Skeletal muscle cell (primary cell): ENCODE measurements at places on chromosomes 13 and 19.

DNA sequence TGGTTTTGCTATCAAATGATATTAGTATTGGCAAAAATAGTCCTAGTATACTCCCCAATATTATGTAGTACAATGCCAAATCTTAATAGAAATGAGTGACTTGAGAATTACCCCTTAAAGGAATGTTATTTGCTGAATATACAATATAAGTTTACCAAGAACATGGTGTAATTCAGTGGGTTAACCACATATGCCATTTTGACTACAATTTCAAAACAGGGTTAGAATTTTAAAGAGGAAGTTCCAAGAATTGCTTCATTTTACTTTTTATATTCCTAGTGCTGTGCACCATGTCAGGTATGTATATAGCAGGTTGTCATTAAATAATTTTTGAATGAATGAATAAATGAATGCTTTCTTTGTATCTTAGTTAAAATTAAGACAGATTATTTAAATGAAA is 66.3 kb downstream of the LMO7 start:
- DNase-seq, result no peak

DNA sequence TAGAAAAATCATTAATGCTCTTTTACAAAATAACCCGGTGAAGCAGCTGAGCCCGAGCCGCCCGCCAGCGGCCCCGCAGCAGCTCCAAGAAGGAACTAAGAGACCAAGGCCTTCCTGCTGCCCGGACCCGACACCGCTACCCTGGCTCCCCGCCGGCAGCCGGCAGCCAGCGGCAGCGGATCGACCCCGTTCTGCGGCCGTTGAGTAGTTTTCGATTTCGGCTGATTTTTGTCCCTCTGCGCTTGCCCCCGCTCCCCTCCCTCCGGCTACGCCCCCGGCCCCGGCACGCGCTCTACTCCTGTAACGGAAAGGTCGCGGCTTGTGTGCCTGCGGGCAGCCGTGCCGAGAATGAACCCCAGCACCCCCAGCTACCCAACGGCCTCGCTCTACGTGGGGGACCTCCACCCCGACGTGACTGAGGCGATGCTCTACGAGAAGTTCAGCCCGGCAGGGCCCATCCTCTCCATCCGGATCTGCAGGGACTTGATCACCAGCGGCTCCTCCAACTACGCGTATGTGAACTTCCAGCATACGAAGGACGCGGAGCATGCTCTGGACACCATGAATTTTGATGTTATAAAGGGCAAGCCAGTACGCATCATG is at the start of gene PABPC3:
Gene PABPC3 (plus strand): TSS at position 286 of the 603 bp plus-strand sequence. CDS start 63 bp downstream, at position 349.
- no peak for DNase-seq

GRCh38 chr13:30355384-30355699 is 48.0 kb upstream of the KATNAL1 start:
- DNase-seq, result no peak

GRCh38 chr13:98401934-98402333 is 175.0 kb downstream of the STK24 start:
- no peak for DNase-seq

DNA sequence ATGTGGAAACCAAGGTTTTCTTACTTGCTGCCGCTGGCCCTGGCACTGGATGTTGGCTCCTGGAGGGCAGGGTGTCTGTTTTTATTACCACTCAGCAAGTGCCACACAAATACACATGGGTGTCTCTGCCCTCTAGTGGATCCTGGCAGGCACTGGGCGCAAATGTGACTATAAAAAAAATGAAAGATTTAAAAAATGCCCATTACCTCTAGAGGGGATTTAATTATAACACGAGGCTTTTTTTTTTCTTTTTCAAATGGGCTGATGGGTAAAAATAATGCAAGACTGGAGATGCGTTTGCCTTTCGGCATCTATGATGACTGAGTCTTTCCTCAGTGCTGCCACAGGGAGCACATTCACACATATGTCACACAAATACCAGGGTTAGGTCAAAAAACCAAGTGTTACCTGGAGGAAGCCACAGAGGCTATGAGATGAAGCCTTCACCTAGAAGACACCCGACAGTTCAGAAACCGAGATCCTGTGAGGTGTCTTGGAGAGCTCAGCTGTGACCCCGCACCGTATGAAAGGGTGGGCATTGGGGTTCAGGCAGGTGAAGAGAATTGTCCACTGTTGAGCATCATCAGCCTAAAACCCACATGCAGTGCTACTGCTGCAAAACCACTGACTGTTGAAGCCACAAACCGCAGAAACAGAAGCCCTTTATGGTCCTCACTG is 25.7 kb downstream of the CHAMP1 start:
- DNase-seq, result no peak

DNA sequence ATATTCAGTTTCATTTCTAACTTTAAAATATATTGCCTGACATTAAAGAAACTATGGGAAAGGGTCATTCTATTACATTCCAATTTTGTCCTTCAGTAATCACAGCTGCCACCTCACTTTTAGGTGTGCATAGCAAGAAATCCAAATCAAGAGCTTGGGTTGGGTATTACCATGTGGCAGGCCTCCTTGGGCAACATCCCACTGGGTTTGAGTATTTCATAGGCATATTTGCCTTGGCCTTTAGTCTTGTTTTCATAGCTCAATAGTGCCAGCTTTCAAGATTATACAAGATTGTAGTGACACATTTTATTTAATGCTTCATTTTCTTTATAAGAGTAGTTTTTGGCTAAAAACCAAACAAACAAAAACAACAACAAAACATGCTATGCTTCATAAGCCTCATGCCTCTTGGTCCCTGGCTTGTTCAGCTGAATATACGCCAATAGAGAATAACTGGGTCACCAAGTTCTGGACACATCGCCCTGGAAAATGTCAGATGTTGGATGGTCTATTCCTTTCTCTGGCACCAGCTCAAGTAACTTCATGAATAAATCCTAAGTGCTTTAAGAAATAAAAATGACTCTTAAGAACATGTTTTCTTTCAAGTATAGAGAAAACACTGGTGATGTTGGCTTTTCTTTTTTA is 167.4 kb upstream of the STARD13 start:
- no peak for DNase-seq

DNA sequence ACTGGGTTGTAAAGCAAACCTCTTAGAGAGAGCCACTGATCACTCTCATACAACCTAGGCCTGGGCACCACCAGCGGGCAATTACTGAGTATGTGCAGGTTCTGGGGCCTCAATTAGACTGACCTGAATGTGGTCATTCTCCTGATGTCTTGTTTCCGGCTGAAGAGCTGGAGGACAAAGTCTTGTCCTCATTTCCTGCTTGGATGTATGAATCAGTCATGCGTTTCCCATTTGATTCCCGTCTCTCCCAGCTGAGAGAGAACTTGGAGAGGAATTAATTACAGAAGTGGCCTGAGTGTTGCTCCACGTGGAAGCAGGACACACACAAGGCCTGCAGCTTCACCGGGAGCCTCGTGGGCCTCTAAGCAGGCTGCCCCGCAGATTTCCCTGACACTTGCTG is 799.3 kb upstream of the ARGLU1 start:
- no peak for DNase-seq

DNA sequence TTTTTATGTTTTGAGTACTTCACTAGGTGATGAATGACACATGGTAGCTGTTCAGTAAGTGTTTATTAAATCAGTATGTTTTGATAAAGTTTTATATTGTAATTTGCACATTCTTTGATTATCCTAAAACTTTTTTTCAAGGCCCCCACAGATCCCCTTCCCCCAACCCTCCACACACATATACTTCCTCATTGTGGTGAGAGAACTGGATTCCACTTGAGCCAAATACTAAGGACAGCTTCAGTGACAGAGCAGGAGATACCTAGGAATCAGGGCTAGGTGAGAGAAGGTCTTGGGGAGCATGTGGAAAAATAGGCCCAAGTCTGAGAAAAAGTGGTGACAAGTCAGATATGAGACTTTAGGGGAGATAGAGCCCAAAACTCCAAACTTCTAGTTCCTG is 174.6 kb downstream of the TDRD3 start:
- no peak for DNase-seq

GRCh38 chr19:39737891-39738290 is at the start of gene CLC:
Gene CLC (minus strand): TSS chr19:39738029. CDS start chr19:39737952, 77 bp downstream.
- DNase-seq, result no peak

DNA sequence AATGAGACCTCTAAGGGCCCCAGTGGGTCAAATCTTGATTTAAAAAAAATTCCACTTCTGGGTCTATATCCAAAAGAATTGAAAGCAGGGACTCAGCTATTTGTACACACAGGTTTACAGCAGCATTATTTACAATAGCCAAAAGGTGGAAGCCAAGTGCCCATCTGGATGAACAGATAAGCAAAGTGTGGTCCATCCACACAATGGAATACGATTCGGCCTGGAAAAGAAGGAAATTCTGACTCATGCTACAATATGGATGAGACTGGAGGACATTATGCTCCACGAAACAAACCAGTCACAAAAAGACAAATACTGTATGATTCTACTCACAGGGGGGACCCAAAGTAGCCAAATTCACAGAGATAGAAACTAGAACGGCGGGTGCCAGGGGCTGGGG is 76.7 kb downstream of the CACNA1A start:
- no peak for DNase-seq

- no peak for DNase-seq
These were observed 549.0 kb downstream of the KCTD12 start for GRCh38 chr13:76336889-76337844.

- no peak for DNase-seq
These were observed 18.3 kb downstream of the SAFB start for GRCh38 chr19:5641171-5641570.

- no peak for DNase-seq
These were observed 8.1 kb downstream of the ISYNA1 start for GRCh38 chr19:18429717-18430416.

- DNase-seq, result no peak
These were observed 10.6 kb downstream of the NFIX start for GRCh38 chr19:13005861-13006370.

GRCh38 chr19:54551950-54552912 is 21.4 kb upstream of the LILRA2 start:
- DNase-seq, result no peak

- DNase-seq, result no peak
These were observed 1.1 kb downstream of the RPL21 start for GRCh38 chr13:27252467-27252866.

DNA sequence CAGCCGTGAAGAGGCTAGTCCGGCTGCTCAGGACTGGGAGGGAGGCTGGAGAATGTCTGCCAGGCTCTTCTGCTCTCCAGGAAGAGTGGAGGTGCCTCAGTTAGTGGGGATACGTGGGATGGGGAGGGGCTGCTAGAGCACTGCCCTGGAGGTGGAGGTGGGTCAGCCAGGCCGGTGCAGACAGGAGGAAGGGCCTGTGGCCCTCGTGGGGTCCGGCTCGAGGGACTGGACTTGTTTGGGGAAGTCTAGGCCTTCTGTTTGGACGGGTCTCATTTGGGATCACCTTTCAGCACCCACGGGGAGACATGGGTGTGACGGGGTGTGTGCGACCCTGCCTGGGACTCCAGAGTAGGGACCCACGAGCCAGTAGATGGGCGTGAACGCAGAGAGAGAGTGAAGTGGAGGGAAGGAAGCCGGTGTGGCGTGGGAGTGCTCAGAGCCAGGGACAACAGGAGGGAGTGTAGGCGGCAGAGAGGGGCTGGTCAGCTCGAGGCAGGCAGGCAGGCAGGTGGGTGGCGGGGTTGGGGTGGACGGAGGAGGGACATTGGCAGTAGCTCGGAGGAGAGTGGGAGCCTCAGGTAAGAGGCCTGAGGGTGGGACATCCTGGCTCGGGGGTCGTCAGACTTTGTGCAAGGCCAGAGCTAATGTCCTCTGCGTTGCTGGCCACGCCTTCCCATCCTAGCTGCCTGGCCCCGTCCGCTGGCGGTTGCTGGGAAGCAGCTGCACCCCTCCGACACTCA is 11.5 kb downstream of the EPN1 start:
- DNase-seq, result no peak

DNA sequence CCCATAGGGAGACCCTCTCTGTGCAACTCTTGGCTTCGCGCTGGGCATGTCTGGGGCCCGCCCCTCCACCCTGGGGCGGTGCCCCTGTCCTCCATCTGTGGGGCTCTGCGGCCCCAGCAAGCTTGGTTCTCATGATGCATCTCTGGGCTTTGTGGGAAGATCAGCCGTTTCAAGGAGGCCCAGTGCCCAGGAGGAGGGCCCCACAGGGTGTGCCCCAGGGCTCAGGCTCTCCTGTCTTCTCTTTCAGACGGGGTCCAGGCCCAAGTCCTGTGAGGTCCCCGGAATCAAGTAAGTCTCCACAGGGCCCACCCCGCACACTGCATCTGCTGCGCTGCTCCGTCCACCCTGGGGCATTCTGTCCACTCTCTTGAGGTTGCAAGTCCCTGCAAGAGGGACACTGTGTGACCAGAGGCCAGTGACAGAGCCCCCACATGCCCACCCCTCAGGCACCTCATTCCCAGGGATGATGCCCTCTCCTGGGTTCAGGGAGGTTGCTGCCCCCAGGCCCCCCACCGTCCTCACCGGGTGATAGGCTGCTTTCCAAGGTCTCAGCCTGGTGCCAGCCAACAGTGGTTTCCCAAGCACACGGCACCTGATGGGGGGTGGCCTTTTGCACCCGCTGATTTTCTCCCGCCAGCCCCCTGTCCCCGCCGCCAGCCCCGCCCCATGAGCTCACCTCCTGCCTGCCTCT is 31.7 kb downstream of the COMP start:
- DNase-seq, result no peak

DNA sequence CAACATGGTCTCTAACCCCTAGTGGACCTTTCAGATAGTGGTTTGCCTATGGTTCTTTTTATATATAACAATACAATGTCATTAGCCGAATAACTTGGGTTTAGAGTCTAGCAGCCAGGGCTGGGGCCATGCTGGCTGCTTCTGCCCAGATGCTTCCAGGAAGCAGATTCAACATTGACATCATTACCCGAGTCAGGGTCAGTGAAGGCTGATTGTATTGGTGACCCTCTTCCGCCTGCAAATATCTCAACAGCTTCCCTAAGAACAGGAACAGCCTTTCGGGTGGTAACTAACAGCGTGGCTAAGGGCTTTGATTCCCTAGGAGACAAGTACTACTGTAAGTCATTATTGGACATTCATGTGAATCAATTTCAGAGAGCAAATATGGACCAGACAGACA is 476.4 kb downstream of the UQCRFS1 start:
- no peak for DNase-seq

DNA sequence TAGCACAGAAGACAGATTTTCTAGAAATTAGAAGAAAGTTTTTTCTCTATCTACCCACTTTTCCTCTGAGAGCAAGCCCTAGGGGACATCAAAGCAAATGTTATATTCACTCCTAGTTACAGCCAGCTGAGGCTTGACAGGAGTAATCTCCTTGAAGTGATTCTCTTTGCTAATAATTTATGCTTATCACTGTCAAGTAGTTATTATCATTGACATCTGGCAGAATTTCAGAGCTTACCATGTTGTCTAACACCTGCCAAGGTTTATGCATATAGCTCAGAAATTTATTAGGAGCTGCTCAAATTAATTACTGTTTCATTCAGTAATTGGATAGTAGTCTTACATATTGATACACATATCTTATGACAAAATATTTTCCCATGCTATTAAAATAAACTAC is 465.9 kb upstream of the ATXN8OS start:
- DNase-seq, result no peak

GRCh38 chr13:48304143-48304876 is 759 bp downstream of the RB1 start:
- peak; percentile 10 for DNase-seq

DNA sequence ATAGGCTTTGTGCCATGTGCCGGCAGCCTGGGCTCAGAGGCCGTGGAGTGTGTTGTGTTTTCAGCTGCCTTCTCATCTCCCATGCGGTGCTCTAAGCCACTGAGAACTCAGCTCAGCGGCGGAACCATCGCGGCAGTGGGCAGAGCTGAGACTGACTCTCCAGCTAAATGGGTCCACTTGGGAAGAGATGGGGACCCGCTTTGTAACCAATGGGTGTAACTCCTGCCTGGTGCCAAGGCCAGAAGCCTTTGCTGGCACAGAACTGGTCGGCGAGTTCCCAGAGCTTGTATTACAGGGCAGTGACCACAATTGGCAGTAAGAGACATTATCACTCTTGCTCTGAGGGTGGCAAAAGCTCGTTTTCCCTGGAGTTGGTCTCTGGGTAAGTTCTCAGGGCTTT is 183.0 kb downstream of the STK24 start:
- no peak for DNase-seq
